Liver (tissue), 10 donors: ENCODE measurements at places on chromosomes 4 and X.

GRCh38 chr4:184939978-184940377 lies 78.3 kb upstream of the HELT start:
- no peak for DNase-seq
- no peak overlapping the region for H3K27ac ChIP-seq
- no peaks in the 10 kb centered on the region for H3K27me3 ChIP-seq
- H3K4me3 ChIP-seq: no peak overlapping the region

DNA sequence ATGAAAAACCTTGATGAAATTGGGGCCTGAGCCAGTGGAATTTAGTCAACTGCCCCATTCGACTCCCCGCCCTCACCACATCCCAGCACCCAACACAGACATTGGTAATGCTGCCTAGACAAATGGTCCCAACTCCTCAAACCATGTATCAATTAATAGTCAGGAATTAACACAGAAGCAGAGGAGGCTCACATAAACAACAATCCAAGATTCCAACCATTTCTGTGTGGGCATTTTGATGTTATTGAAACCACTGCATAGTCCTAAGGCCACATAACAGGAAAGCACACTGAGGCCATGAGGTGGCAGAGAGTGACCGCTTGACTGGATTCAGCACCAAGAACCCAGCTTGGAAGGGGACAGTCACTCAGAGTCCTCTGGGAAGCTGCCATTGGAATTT lies 22.5 kb upstream of the PTCHD1 start:
- H3K27ac ChIP-seq: no peak overlapping the region
- no peak overlapping the region for H3K4me3 ChIP-seq
- no peaks in the 10 kb centered on the region for H3K36me3 ChIP-seq
- no peaks in the 10 kb centered on the region for H3K27me3 ChIP-seq
- no peaks in the 10 kb centered on the region for H3K4me1 ChIP-seq
- no peak for DNase-seq

GRCh38 chr4:16129336-16129735 lies 45.5 kb upstream of the PROM1 start:
- DNase-seq: no peak
- H3K36me3 ChIP-seq: no peaks in the 10 kb centered on the region
- H3K4me1 ChIP-seq: no peaks in the 10 kb centered on the region
- H3K27me3 ChIP-seq: no peaks in the 10 kb centered on the region

DNA sequence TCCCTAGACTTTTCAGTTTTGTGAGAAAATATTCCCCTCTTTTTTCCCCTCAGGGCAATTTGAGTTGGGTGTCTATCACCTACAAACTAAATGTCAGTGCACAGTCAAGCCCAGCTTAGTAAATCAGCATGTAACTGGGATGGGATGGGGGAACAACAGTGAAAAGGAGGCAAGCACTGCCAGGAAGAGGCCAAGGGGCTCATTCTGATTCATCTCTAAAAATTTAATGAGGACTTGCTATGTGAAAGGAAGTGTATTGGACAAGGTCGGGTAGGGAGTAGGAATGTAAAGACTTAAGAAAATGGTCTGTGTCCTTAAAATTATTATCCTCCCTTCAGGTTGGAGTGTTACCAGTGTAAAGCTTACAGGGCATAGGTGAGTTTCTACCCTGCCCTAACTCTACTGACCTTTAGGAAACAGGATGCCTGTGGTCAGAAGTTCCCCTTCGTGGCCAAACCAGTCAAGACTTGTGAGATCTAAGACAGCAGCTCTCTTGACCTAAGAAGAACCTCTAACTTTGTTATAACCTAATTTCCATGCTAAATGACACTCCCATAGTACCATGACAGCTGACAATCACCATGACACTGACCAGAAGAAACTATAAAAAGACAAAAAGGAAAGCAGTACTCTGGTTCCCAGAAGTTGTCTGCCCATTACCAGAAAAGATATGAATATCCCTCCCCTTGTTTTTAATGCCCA lies 194.4 kb upstream of the LDB2 start:
- H3K36me3 ChIP-seq: no peaks in the 10 kb centered on the region
- no peak overlapping the region for H3K27ac ChIP-seq
- no peaks in the 10 kb centered on the region for H3K4me1 ChIP-seq
- H3K4me3 ChIP-seq: no peak overlapping the region
- H3K27me3 ChIP-seq: no peaks in the 10 kb centered on the region

DNA sequence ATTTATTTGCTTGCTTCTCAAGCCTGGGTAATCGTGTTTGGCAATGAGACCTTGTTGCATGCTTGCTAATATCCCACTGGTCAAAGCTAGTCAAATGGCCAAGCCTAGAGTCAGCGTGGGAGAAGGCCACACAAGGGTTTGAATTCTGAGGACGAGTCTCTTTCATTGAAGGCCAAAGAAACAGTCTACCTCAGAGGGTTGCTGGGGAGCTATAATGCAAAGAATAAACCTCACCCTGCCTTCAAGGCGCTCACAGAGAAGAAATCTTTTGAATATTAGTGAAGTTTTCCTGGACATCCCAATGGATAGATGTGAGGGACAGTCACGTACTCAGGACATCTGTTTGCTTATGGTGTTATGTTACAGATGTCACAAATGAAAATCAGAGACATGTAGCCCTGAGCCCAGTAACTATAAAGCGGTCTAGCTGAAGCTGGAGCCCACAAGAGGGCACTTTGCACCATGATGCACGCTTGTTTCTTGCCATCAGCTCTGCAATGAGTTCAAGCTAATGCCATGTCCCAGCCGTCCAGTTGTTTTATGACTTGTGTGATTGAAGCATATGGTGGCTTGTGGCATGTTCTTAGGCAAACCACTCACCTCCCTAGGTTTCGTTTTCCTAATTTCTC lies 1.1 kb upstream of the TLR3 start:
- H3K27me3 ChIP-seq: no peaks in the 10 kb centered on the region
- H3K27ac ChIP-seq: peak overlapping the region; percentile 83
- no peaks in the 10 kb centered on the region for H3K4me1 ChIP-seq
- DNase-seq: no peak
- no peak overlapping the region for H3K4me3 ChIP-seq

GRCh38 chr4:97394653-97395052 lies 748.6 kb downstream of the STPG2 start:
- no peak overlapping the region for H3K27ac ChIP-seq
- no peak for DNase-seq
- no peaks in the 10 kb centered on the region for H3K4me1 ChIP-seq

DNA sequence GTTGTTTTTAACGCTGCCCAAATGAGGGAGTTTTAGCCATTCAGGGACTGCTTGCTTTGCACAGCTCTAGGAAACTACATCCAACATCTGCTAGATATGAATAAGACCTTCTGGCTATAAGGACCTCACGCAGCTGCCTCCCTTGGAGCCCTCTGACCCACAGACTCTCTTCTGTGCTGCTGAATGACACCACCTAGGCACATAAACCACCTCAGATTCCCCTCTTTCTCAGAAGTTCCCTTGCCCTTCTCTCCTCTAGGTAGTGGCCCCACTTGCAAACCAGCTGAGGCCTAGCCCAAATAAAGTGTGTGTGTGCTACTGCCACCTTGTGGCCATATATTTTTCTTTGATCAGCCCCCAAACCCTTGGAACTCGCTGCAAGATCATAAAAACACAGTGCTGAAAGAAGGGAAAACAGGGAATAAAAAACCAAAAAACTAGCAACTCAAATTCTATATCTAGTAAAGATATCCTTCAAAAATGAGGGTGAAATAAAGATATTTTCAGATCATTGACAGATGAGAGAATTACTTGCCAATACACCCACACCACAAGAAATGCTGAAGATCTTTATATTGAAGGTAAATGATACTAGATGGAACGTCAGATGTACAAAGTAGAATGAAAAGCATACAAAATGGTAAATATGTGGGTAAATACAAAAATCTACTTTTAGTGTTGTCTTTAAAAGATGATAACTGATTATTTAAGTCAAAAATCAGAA lies 265.9 kb downstream of the ADAMTS3 start:
- H3K27me3 ChIP-seq: no peaks in the 10 kb centered on the region
- no peaks in the 10 kb centered on the region for H3K36me3 ChIP-seq
- H3K4me1 ChIP-seq: no peaks in the 10 kb centered on the region
- no peak overlapping the region for H3K27ac ChIP-seq
- no peak overlapping the region for H3K4me3 ChIP-seq

DNA sequence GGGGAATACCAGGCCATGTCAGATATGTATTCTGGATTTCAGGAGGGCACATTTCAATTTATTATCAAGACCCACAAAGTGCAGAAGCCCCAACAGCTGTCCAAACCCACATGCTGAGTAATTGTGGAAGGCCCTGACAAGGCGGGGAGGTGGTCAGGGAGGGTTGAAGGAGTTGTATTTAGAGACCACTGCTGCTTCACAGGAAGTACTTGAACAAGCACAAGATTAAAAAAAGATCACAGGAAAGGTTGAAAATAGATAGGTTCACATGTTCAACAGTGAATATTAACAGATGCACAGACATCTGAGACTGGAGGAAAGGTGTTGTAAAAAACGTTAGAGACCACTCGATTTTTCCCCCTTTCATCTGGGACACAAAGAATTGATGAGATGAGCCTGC lies 17.9 kb downstream of the ATP8A1 start:
- no peak overlapping the region for H3K4me3 ChIP-seq
- H3K27ac ChIP-seq: no peak overlapping the region
- H3K36me3 ChIP-seq: no peaks in the 10 kb centered on the region
- H3K4me1 ChIP-seq: no peaks in the 10 kb centered on the region
- DNase-seq: no peak

DNA sequence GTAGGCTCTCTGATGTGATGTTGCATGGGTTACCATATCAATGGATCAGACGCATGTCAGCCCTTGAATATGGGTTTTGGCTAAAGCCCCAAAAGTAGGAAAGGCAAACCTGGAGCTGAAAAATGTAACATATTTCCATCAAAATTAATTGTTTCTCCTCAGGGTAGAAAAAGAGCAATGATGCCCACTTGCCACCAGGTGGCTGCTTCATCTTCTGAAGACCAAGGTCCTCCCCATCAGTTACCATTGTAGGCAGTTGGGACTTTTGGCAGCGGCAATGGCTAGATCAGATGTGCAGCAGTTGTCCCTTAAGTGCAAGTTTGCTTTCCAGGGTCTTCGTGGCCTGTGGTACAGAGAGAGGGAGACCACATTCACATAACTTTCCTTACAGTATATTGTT lies 118.2 kb downstream of the NAF1 start:
- H3K27ac ChIP-seq: no peak overlapping the region
- H3K4me1 ChIP-seq: no peaks in the 10 kb centered on the region
- H3K36me3 ChIP-seq: no peaks in the 10 kb centered on the region
- DNase-seq: no peak

- no peak for DNase-seq
- H3K36me3 ChIP-seq: no peaks in the 10 kb centered on the region
- no peaks in the 10 kb centered on the region for H3K4me1 ChIP-seq
- H3K27ac ChIP-seq: no peak overlapping the region
- H3K27me3 ChIP-seq: no peaks in the 10 kb centered on the region
- no peak overlapping the region for H3K4me3 ChIP-seq
Measured at GRCh38 chr4:5383191-5383980, 325.0 kb downstream of the EVC2 start.

DNA sequence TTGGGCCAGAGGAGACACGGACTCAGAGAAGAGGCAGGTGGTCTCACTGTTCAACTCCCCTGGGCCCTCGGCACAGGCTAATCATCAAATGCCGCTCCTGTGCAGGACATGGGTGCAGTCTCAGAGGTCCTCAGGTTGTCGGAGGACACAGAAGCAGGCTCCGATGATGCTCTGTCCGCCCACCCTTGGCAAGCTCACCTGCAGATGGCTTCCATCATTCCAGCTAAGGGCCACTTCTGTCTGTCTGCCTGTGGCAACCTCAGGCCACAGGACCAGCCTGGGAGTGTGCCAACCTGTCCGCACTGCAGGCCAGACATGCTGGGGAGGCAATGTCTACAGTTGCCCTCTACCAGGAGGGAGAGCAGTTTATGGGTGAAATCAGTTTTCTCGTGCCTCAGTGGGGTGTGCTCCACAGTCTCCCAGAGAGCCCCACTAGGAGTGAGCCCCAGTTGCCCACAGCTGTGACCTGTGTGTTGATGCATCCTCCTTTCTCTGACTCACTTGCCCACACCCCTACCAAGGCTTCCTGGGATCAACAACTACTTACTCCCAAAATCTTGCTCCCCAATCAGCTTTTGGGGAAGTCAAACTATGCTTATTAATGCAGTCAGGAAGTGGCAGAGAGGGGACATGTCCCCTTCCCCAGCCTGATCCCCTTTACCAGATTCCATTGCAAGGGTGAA lies 55.9 kb downstream of the HTRA3 start:
- no peaks in the 10 kb centered on the region for H3K27me3 ChIP-seq
- no peaks in the 10 kb centered on the region for H3K36me3 ChIP-seq
- no peak overlapping the region for H3K27ac ChIP-seq
- H3K4me1 ChIP-seq: no peaks in the 10 kb centered on the region
- H3K4me3 ChIP-seq: no peak overlapping the region

DNA sequence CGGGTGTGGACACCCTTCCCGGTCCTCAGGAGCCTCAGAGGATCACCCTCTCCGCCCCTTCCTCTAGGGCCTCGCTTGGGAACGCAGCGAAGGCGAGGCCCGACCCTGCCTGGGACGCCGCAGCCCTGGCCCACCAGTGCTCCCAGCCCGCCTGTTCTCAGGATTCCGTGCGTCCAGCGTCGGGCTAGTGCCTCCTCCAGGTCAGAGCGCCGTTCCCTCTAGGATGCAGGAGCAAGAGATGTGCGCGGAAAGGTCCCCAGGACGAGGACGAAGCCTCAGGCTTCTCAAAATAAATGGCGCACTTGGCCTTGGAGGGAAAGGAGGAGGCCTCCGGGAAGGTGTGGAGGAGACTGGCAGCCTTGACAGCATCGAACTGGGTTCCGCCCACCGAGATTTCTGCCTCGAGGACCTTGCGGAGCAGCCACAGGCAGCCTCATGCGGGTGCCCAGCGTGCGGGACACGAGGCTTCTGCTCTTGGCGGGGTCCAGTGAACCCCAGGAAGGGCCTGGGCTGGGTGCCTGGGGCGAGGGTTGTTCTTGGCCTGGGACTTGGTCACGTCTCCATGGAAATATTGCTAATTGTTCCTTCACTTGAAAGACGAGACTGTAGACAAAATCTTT lies 35.1 kb downstream of the PITX2 start:
- H3K4me3 ChIP-seq: no peak overlapping the region
- peaks cover 2% of the 10 kb centered on the region for H3K27me3 ChIP-seq
- no peak for DNase-seq
- peaks cover 3% of the 10 kb centered on the region for H3K4me1 ChIP-seq
- H3K27ac ChIP-seq: no peak overlapping the region
- no peaks in the 10 kb centered on the region for H3K36me3 ChIP-seq

DNA sequence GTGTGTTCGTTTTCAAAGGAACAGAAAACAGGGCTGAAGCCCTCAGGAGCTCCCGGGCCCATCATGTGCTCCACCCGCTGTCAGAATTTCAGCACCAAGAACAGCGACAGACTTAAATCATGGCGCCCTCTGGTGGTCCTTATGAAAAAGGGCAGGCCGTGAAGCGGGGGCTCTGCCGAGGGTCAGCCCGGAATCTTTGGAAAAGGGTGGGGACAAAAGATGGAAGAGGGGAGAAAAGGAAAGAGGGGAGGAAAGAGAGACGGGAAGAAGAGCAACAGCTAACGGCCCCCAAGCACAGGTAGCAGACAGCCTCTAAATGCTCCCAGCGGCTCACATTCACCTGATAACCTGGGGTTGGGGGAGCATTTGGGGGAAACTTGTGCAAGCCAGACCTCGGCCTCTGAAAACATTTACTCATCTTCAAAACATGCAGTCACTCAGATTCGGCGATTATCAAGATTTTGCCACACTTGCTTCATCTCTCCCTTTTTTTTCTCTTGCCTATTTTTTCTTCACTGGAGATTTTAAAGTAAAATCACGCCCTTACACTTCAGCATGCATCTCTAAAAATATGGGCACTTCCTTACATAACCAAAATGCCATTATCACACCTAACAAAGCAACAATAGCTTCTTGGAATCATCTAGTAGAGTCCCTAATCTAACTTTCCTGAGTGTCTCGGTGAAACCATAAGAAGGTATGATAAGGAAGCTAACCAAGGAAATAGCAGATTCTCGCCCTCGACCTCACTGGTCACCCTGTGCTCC lies 28.1 kb upstream of the MAN2B2 start:
- H3K27me3 ChIP-seq: no peaks in the 10 kb centered on the region
- DNase-seq: no peak
- no peak overlapping the region for H3K4me3 ChIP-seq
- no peak overlapping the region for H3K27ac ChIP-seq
